HepG2 (cell line): ENCODE measurements at places on chromosomes 4 and X. TPM values are rescaled to one million over a fixed set of nuclear protein-coding genes. Genes with fewer than 3 reads are reported as not detected.

The SUPT20HL1 gene
- total RNA-seq: not detected in 2 replicates

The NUDT10 gene
- not detected in 2 replicates for total RNA-seq

DNA sequence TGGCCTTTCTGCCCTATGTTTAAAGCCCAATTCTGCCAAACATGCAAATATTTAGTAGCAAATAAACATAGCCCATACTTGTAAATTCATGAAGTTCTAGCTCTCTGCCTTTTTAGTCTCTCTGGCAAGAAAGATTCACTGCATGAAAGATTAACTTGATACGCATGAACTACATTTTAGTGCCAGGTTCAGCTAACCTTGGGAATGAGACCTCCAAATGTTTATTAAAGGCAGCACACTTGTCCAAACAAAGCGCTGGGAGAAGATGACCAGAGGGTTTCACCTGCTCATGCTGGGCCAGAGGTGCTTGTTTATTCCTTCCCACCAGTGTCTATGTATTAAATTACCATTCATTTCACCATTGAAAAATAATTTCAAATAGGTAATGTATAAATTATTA lies 44.5 kb upstream of the IL1RAPL1 start:
- no peak overlapping the region for H3K27ac ChIP-seq
- no peak for DNase-seq
- no peaks in the 10 kb centered on the region for H3K27me3 ChIP-seq
- no peaks in the 10 kb centered on the region for H3K4me1 ChIP-seq
- no peaks in the 10 kb centered on the region for H3K36me3 ChIP-seq

GRCh38 chr4:168633064-168633463 lies 136.2 kb downstream of the PALLD start:
- H3K27ac ChIP-seq: no peak overlapping the region
- peaks cover 24% of the 10 kb centered on the region for H3K27me3 ChIP-seq
- no peaks in the 10 kb centered on the region for H3K36me3 ChIP-seq

The MBNL3 gene
- total RNA-seq: 155 and 367 TPM in 2 replicates

GRCh38 chrX:119249891-119250290 lies 13.8 kb downstream of the PGRMC1 start:
- no peak overlapping the region for H3K27ac ChIP-seq
- no peaks in the 10 kb centered on the region; the same call in 2 of the 3 replicates for H3K36me3 ChIP-seq
- no peak overlapping the region for H3K4me3 ChIP-seq

DNA sequence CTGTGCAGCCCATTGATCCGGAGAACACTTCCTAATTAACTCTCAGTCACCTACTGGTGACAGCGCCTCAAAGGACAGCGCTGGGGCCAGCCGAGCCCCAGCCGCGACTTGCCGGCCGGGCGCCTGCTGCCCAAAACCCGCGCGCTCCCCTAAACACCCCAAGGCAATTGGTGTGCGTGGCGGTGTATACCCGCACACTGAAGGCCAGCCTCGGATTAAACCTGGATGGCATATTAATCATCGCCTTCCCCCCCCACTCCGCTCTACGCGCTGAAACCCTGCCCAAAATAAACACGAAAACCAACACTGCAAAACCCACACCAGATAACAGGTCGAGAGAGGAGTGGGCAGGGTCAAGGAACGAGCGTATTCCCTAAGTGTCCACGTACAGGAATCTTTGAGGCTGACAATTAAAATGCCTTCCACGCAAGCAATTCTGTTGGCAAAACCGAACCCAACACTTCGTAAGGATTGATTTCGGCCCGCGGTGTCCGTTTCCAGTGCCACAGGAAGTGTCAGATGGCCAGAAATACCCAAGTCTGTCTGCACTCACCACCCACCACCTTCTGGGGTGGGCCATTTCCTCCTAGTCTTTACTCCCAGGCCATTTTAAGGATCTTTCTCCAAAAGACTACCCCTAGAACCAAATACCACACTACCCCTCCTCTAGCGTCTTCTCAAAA lies 2.7 kb downstream of the BCOR start:
- peaks cover 41% of the 10 kb centered on the region for H3K4me1 ChIP-seq
- H3K36me3 ChIP-seq: no peaks in the 10 kb centered on the region
- H3K27ac ChIP-seq: no peak overlapping the region
- H3K4me3 ChIP-seq: peak overlapping the region; percentile 73

DNA sequence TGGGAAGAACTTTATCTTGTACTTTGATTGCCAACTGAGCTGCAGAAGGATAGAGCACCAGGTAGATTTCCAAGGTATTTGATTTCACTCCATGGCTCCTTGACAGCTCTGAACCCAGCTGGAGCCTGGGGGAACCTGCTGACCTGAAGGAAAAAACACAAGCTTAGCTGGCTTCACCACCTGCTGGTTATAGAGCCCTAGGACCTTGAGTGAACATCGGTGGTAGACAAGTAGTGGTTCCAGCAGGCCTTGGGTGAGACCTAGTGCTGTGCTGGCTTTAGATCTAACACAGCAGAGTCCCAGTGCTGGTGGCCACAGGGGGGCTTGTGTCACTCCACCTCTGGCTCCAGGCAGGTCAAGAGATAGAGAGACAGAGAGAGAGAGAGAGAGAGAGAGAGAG lies 1102.6 kb downstream of the ADGRL3 start:
- H3K4me1 ChIP-seq: no peaks in the 10 kb centered on the region
- H3K36me3 ChIP-seq: no peaks in the 10 kb centered on the region
- no peak for DNase-seq
- no peak overlapping the region for H3K4me3 ChIP-seq

The TRIM75 gene
- total RNA-seq: not detected in 2 replicates

GRCh38 chr4:154983714-154984113 lies 202.6 kb downstream of the RBM46 start:
- H3K36me3 ChIP-seq: no peaks in the 10 kb centered on the region
- H3K4me1 ChIP-seq: no peaks in the 10 kb centered on the region
- H3K27me3 ChIP-seq: no peaks in the 10 kb centered on the region
- H3K4me3 ChIP-seq: no peak overlapping the region
- H3K27ac ChIP-seq: no peak overlapping the region

- no peak overlapping the region for H3K27ac ChIP-seq
- H3K27me3 ChIP-seq: no peaks in the 10 kb centered on the region
- DNase-seq: no peak
- peaks cover 55% of the 10 kb centered on the region for H3K4me1 ChIP-seq
- no peaks in the 10 kb centered on the region for H3K36me3 ChIP-seq
- no peak overlapping the region for H3K4me3 ChIP-seq
These were observed 16.7 kb downstream of the CLRN2 start for GRCh38 chr4:17531538-17532285.

The P2RY4 gene
- total RNA-seq: 0.07 TPM in 1 of 2 replicates, not detected in the other

The MFAP3L gene
- total RNA-seq: 3.6 and 3.7 TPM in 2 replicates

GRCh38 chr4:186739802-186740434 lies 16.3 kb upstream of the FAT1 start:
- no peak overlapping the region for H3K27ac ChIP-seq
- no peaks in the 10 kb centered on the region for H3K27me3 ChIP-seq
- no peak for DNase-seq
- H3K36me3 ChIP-seq: no peaks in the 10 kb centered on the region
- peaks cover 49% of the 10 kb centered on the region for H3K4me1 ChIP-seq

DNA sequence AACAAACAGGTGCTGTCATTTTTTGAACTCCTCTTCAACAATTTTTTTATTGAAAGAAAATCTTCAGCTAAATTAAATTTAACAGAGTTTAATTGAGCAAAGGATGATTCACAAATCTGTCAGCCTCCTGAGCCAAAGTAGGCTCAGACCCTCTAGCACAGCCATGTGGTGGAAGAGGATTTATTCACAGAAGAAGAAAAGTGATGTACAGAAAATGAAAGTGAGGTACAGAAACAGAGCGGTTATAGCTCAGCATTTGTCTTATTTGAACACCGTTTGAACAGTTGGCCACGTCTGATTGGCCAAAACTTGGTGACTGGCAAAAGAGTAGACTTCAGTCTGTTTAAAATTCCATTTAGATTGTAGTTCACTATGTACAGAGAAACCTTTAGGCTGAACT lies 217.3 kb downstream of the SPANXN1 start:
- DNase-seq: no peak
- no peaks in the 10 kb centered on the region for H3K4me1 ChIP-seq
- H3K36me3 ChIP-seq: no peaks in the 10 kb centered on the region
- no peaks in the 10 kb centered on the region for H3K27me3 ChIP-seq
- no peak overlapping the region for H3K27ac ChIP-seq

GRCh38 chr4:15938182-15938581 lies 358 bp downstream of the FGFBP1 start:
- DNase-seq: no peak
- H3K27me3 ChIP-seq: peaks cover 2% of the 10 kb centered on the region; the same call in 1 of the 2 replicates
- H3K27ac ChIP-seq: no peak overlapping the region
- H3K4me3 ChIP-seq: no peak overlapping the region
- H3K36me3 ChIP-seq: no peaks in the 10 kb centered on the region

The BANK1 gene
- total RNA-seq: 0.15 TPM in 2 replicates

DNA sequence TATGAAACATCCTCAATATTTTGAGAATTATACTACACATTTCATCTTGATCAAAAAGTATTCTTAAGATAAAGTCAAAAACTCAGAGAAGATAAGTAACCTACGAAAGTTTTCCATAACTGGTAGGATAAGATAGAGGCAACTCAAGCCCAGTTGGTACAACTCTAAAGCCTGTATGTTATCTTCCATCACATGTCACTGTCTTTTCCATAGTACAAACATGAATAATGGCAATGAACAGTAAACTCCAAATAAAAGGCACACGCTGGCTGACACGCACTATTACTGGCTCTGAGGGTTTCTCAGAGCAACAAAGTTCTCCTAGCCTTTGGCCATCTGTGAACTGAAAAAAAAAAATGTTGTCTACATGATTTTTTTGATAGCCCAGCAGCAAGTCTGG lies 27.2 kb downstream of the LIN54 start:
- H3K4me3 ChIP-seq: no peak overlapping the region
- H3K4me1 ChIP-seq: no peaks in the 10 kb centered on the region
- DNase-seq: no peak
- peaks cover 21% of the 10 kb centered on the region; the same call in 2 of the 3 replicates for H3K36me3 ChIP-seq
- no peaks in the 10 kb centered on the region for H3K27me3 ChIP-seq

DNA sequence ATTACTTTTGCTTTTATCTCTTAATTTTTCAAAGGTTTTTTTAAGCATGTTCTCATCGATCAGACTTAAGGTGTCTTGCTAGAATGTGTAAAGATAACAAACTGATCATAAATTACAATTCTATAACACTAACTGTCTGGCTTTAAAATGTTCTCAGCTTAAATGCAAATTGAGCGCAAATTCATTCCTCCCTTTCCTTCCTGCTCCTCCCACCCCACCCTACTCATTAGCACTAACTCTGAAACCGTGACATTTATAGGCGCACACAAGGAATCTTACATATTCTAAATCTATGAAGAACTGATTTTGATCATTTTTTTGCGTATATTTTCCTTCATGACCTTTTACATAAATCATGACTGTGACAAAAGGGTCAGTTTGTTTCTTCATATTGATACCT lies 590.0 kb upstream of the DIAPH2 start:
- H3K27me3 ChIP-seq: no peaks in the 10 kb centered on the region
- no peak overlapping the region for H3K4me3 ChIP-seq

The HERC6 gene
- total RNA-seq: 2.0 and 2.7 TPM in 2 replicates

DNA sequence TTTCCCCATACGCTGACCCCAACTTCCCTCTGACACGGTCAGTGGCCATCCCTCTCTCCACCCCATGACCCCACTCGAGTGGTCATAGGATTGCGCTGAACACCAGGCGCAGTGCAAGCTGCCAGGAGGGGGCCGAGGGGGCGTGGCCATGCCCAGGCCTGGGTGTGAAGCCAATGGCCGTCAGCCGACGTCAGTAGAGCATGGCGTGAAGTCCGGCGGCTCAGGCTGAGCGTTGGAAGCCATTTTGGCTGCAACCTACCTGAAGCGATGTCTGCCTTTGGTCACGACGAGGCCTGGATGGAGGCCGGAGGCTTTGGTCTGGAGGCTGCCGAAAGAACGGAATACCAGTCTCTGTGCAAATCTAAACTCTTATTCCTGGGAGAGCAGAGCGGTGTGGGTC lies at the start of gene RAB41:
Gene RAB41, plus strand, starts transcription at position 222 of the 400 bp plus-strand sequence. Its CDS starts 46 bp downstream, at position 268.
- no peaks in the 10 kb centered on the region for H3K36me3 ChIP-seq
- H3K4me1 ChIP-seq: peaks cover 13% of the 10 kb centered on the region
- no peak for DNase-seq
- H3K27ac ChIP-seq: no peak within 1 kb of the TSS
- H3K27me3 ChIP-seq: no peaks in the 10 kb centered on the region
- no peak within 1 kb of the TSS for H3K4me3 ChIP-seq

- no peak overlapping the region for H3K27ac ChIP-seq
- peak; percentile 12 for DNase-seq
- no peaks in the 10 kb centered on the region for H3K4me1 ChIP-seq
- no peaks in the 10 kb centered on the region for H3K27me3 ChIP-seq
These were observed 87.0 kb downstream of the PHOX2B start for GRCh38 chr4:41661442-41662076.

The CSAG2 gene
- not detected in 2 replicates for total RNA-seq

DNA sequence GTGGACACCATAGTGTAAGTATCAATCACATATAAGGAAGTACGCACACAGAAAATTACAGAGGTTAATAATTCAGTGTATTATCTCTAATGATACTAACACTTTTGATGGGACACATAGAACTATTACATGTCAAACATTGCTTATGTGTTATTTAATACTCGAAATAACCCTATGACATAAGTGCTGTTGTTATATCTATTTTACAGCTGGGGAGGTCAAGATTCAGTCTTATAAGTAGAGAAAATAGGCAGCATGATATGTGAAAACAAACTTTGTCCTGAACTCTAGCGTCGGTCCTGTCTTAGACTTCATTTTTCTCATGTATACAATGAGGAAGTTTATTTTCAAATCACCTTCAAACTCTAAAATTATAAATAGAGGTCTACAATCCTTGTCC lies 23.2 kb downstream of the ENPEP start:
- no peaks in the 10 kb centered on the region for H3K36me3 ChIP-seq
- no peak for DNase-seq

DNA sequence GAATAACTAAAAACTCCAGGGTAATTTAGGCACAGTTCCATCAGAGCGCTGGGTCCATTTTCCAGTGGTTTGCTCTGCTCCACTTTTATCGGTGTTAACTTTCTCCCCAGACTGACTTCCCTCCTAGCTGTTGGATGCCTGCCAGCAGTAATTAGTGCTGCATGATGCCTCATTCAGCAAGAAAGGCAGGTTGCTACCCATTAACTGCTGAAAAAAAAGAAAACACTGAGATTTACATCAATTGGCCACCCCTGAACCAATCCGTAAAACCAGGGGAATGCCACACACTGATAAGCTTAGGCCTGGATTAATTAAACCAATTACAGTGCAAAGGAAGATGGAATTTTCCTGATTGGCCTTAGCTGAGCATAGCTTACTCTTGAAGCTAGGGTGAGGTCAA lies 182.4 kb upstream of the CXXC4 start:
- H3K36me3 ChIP-seq: no peaks in the 10 kb centered on the region
- no peak for DNase-seq
- no peaks in the 10 kb centered on the region for H3K4me1 ChIP-seq
- H3K27me3 ChIP-seq: no peaks in the 10 kb centered on the region
- no peak overlapping the region for H3K4me3 ChIP-seq

The NDST3 gene
- not detected in 2 replicates for total RNA-seq

GRCh38 chr4:70703619-70704214 lies 15.4 kb downstream of the UTP3 start:
- no peaks in the 10 kb centered on the region for H3K36me3 ChIP-seq
- H3K27me3 ChIP-seq: no peaks in the 10 kb centered on the region
- H3K4me3 ChIP-seq: peak overlapping the region; percentile 88
